NCI-H1092 (cell line): ENCODE measurements at places on chromosomes 11 and 22.

- DNase-seq = no peak
Measured at GRCh38 chr22:42805998-42806830, 50.9 kb downstream of the ARFGAP3 start.

GRCh38 chr22:26174280-26174679 lies 5.0 kb downstream of the SEZ6L start:
- DNase-seq = peak; percentile 5

- DNase-seq = no peak
Measured at GRCh38 chr11:99937330-99937729, 749.8 kb upstream of the ARHGAP42 start.

DNA sequence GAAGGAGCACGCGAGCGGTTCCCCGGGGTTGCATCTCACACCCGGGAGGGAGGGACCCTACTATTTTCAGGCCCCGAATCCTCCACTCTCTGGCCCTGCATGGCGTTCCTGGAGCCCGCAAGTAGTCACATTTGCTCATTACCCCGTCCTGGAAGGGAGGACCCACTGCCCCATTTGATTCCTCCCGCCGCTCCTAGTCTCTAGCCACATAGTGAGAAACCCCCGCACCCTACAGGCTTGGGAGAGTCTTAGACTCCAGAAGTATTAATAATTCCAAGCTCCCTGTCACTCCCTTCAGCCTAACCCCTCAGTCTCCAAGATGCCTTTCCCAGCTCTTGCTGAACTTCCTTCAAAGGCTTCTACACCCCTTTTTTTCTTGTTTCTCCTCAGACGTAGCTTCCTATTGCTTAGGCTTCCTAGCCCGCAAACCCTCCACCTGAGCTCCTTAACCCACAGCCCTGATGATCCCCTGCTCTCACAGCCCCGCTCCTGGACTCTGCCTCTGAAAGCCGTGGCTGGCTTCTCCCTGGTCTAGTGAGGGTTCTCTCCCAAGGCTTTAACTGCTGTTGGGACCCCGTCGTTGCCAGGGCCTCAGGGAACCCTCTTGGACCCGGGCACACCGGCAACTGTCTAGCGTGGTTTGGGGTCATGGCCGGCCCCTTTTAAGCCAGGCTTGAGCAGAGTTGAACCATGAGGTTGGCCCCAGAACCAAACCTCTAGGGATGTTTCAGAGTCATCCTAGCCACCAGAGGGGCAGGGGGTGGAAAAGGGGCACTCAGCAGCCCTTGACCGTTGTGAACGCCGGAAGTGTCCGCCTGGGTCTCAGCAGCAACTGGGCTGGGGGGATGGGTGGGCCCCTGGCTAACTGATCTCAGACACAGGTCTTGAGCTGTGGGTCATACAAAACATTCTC lies 862 bp downstream of the GGA1 start:
- DNase-seq = no peak

GRCh38 chr11:1943576-1943975 lies 3.6 kb upstream of the MRPL23 start:
- DNase-seq = no peak

GRCh38 chr22:44074337-44074984 lies 50.4 kb downstream of the PARVB start:
- DNase-seq = no peak

DNA sequence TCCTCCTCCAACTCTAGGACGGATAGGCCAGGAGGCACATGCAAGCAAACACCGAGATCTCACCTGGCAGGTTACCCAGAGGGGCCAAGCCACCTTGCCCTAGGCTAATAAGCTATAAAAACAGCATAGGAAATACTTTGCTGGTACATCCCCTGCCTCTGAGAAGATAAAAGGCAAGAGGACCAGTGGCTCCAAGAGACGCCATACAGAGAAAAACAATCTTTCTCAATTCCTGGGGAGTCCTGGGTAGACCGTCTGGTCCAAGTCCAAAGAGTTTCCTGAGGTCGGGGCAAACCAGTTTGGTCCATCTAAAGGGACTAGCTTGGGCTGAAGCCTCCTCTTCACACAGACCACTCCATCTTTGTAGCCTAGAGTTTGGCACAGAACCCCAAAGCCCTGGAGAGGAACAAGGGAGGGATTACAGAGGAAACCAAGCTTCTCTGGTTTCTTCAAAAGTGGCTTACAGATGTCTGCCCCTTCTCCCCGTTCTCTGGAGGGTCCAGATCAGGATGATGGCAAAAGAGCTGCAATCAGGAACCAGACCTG lies 40.4 kb downstream of the NUMA1 start:
- DNase-seq = no peak

GRCh38 chr11:94322501-94322900 lies 18.1 kb downstream of the IZUMO1R start:
- DNase-seq = no peak

DNA sequence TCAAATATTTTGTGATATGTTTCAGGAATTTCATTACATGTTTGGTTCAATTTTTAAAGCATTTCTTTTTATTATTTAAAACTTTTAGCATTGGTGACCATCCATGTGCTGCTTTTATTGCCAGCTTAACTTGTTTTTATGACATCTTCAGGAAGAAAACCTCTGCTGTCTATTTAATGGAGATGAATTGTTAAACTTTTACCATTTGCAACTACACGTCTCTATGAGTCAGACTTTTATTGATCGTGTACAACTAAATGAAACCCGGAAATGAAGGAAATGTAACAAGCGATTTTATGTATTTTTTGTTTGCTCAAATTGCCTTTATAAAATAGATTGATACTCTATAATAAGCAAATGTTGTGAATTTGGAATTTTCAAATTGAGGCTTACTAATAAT lies 113.0 kb downstream of the PTPRJ start:
- DNase-seq = no peak

GRCh38 chr22:47152938-47153337 lies 390.5 kb downstream of the TBC1D22A start:
- no peak for DNase-seq

DNA sequence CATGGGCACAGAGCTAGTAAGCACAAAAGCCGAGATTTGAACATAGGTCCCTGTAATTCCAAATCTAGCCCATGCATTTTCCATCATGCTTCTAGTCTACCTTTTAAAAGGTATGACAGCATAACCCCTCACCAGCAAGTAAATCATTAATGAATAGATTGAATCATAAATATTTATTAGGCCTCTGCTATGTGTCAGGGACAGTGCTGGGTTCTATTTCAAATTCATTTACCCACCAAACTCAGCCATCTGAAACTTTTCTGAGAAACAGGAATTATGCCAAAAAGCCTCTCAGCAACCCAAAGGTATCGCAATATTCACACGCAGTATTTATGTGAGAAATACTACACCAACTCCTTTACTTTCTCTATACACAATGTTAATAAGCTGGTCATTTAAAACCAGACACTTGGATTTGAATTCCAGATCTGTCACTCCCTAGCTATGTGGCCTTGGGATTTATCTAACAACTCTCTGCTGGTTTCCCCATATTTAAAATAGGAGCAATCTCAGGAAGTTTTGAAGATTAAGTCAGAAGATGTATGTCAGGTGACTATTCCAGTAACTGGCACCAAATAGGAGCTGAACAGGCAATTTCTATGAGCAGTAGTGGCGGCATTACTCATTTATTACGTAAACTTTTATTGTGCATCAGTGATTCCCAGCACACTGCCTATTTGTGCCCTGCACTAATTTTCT lies 191.4 kb downstream of the TENM4 start:
- DNase-seq = no peak

DNA sequence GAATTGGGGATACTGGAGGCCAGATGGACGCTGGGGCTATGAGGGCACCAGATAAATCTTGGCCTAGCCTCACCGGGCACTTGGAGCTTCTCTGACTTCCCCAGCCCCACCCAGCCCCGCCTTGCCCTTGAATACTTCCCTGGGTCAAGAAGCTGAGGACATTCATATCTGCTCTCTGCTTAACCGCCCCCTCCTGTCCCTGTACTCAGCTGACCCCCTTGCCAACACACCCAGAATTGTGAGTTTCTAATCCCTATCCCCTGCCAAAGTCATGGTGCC lies 22.0 kb downstream of the FADS3 start:
- no peak for DNase-seq

- DNase-seq = no peak
Measured at GRCh38 chr22:46844606-46845210, 82.3 kb downstream of the TBC1D22A start.

DNA sequence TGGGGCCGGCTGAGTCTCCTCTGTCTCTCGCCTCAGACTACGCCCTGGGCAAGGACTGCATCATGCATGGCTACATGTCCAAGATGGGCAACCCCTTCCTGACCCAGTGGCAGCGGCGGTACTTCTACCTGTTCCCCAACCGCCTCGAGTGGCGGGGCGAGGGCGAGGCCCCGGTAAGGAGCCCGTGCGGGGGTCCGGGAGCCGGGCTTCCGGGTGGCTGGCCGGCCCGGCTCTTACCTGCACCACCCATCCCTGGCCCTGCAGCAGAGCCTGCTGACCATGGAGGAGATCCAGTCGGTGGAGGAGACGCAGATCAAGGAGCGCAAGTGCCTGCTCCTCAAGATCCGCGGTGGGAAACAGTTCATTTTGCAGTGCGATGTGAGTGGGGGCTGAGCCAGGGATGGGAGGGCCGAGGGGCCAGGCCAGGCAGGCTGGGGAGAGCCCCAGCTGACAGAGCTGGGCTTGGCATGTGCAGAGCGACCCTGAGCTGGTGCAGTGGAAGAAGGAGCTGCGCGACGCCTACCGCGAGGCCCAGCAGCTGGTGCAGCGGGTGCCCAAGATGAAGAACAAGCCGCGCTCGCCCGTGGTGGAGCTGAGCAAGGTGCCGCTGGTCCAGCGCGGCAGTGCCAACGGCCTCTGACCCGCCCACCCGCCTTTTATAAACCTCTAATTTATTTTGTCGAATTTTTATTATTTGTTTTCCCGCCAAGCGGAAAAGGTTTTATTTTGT lies 4.1 kb upstream of the ANKRD13D start:
- DNase-seq = no peak

GRCh38 chr11:2395856-2396255 lies 4.7 kb upstream of the TSSC4 start:
- no peak for DNase-seq

DNA sequence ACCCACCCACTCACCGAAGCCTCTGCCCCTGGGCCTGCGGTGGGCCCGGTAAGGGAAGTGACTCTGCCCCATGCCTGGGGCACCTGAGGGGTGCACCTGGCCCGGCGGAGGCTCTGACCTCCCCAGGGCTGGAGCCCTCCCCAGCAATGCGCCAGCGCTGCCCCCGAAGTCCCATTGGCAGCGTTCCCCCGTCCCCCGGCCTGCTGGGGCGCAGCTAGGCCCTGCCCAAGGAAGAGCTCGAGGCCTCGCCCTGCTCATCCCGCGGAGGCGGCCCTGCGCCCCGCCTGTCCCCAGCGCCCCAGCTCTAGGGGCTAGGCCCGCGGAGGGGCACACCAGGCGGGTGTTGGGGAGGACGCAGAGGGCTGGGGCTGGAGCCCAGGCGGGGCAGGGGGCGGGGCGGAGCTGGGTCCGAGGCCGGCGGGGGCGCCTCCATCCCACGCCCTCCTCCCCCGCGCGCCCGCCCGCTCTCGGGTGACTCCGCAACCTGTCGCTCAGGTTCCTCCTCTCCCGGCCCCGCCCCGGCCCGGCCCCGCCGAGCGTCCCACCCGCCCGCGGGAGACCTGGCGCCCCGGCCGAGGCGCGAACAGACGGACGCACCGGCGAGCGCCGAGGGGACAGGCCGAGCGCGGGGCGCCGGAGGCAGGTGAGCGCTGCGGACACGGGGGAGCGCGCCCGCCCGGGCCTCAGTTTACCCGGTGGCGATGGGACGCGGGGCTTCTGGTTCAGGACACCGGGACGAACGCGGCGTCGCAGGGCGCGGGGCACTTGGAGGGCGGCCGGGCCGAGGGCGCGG lies at the start of gene EPS8L2:
TSS of gene EPS8L2 (plus strand) at position 586 of the 793 bp plus-strand sequence. CDS start 3,177 bp downstream, outside the sequence.
- DNase-seq = no peak

- DNase-seq = no peak
Measured at GRCh38 chr11:14119357-14119756, 156.8 kb downstream of the SPON1 start.

- DNase-seq = no peak
Measured at GRCh38 chr22:20238901-20239675, 29.0 kb downstream of the RTN4R start.

DNA sequence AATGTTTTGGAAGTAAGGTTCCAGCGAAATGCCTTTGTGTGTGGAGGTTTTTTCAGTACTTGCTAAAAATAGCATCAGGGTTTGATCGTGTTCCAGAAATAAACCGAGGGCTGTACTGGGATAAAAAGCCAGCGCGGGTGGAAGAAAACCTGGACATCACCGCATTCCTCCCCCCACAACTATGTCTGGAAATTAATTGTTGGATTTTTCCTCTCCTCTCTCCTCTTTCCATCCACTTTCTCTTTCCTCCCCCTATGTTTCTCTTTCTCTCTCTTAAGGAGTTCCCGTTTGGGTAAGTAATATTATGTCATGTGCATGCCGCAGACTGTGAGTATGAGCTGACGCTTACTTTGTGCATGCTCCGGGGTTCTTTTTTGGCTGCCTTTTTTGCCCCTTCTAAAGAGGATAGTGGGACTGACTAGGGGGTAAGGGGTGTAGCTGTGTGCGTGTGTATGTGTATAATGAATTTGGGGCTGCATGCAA lies 104.2 kb upstream of the HSD17B12 start:
- DNase-seq = no peak

- no peak for DNase-seq
Measured at GRCh38 chr11:104442321-104442720, 278.4 kb upstream of the PDGFD start.

- DNase-seq = no peak
Measured at GRCh38 chr11:14374922-14375830, 16.2 kb upstream of the RRAS2 start.

- DNase-seq = no peak
Measured at GRCh38 chr22:27212617-27213177, 555.3 kb downstream of the MIAT start.

GRCh38 chr22:24040946-24041345 lies 29.8 kb downstream of the CABIN1 start:
- DNase-seq = no peak

- DNase-seq = peak; percentile 37
Measured at GRCh38 chr11:110463153-110463552, 33.4 kb downstream of the FDX1 start.

DNA sequence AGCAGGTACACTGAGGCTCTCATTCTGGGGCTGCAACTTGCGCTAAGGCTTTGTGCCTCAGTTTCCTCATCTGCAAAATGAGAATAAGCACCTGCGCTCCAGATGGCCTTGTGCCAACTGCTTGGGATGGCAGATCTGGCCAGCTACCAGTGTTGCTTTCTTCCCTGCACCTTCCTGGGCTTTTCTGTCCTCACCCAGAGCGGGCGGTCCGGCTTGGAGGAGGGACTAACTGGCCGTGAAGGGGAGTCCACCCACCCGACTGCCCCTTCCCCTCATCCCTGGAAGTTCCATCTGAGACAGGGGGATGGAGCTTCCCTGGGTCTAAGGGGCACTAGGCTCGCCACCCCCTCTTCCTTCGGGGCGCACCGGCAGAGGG lies 3.5 kb downstream of the SLC16A8 start:
- no peak for DNase-seq
